Activated CD8-positive, alpha-beta T cell treated with anti-CD3 and anti-CD28 coated beads for 36 hours (primary cell): ENCODE measurements at places on chromosomes 3 and 15. TPM values are rescaled to one million over a fixed set of nuclear protein-coding genes. Genes with fewer than 3 reads are reported as not detected.

DNA sequence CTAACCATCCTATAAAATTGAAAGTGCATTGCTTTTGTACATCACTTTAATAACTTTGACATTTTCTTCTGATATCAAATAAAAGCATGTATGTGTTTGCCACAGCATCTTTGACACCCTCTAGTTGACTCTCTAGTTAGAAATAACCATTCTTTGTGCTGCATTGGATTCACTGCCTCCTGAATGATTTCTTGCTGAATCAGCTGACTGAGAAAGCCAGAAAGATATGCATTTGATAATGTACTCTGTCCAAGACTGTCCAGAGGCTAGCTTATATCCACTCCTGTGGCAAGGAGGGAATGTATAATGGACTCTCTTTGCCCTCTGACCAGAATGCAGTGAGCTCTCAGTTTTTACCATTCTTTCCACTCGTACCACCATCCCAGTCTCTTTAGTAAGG lies 6.2 kb downstream of the RAB11A start:
- peaks cover 25% of the 10 kb centered on the region for H3K36me3 ChIP-seq
- H3K27ac ChIP-seq, result peak overlapping the region; percentile 46
- DNase-seq, result no peak
- no peaks in the 10 kb centered on the region for H3K27me3 ChIP-seq

Gene DNASE1L3
- total RNA-seq, result not detected

Gene PPARG
- total RNA-seq, result 0.41 TPM

- peak; percentile 25 for DNase-seq
- peaks cover 7% of the 10 kb centered on the region for H3K27me3 ChIP-seq
- no peaks in the 10 kb centered on the region for H3K36me3 ChIP-seq
- H3K27ac ChIP-seq, result peak overlapping the region; percentile 36
- H3K4me1 ChIP-seq, result peaks cover 34% of the 10 kb centered on the region
- H3K4me3 ChIP-seq, result no peak overlapping the region
These were observed 42.7 kb upstream of the ATP2B2 start for GRCh38 chr3:10547841-10548783.

Gene SLC12A1
- not detected for total RNA-seq
